ENCODE measurements at places on chromosomes 13 and 19. TPM values are rescaled to one million over a fixed set of nuclear protein-coding genes. Genes with fewer than 3 reads are reported as not detected.

The CNN1 gene
- total RNA-seq: 3.7 TPM

The FAM124A gene
- 6.1 TPM for total RNA-seq

The HIF3A gene
- total RNA-seq: 16.9 TPM

The NTN5 gene
- total RNA-seq: 0.10 TPM

The KLF1 gene
- 3.2 TPM for total RNA-seq

The MYO1F gene
- total RNA-seq: 4.5 TPM

The LRRC63 gene
- total RNA-seq: 0.61 TPM

The ZNF208 gene
- total RNA-seq: 1.8 TPM

The FCER2 gene
- 0.50 TPM for total RNA-seq

The ICAM4 gene
- 1.1 TPM for total RNA-seq

The EFNA2 gene
- total RNA-seq: 4.5 TPM

The ADM5 gene
- 0.69 TPM for total RNA-seq

The ZNF229 gene
- 12.9 TPM for total RNA-seq

The SYT5 gene
- total RNA-seq: 11.5 TPM

The ZNF575 gene
- total RNA-seq: 0.94 TPM

The RNF113B gene
- not detected for total RNA-seq

The OR7C1 gene
- 0.83 TPM for total RNA-seq

The SWSAP1 gene
- total RNA-seq: 2.6 TPM

The ZNF878 gene
- total RNA-seq: 0.59 TPM

The CLDN10 gene
- 5.2 TPM for total RNA-seq

The CRTC1 gene
- total RNA-seq: 5.6 TPM

The CASP14 gene
- not detected for total RNA-seq

The ZNF749 gene
- 18.7 TPM for total RNA-seq

The CERS1 gene
- 32.8 TPM for total RNA-seq

The ZNF43 gene
- 30.5 TPM for total RNA-seq

The ZNF230 gene
- total RNA-seq: 7.8 TPM

The DHRS12 gene
- total RNA-seq: 12.6 TPM

The ASPDH gene
- 1.6 TPM for total RNA-seq

The MUC16 gene
- under 0.01 TPM for total RNA-seq

The LAIR1 gene
- total RNA-seq: 12.3 TPM

The RXFP2 gene
- total RNA-seq: not detected

The DNAAF3 gene
- 2.2 TPM for total RNA-seq

The AKAP8L gene
- 50.2 TPM for total RNA-seq

The ADGRE1 gene
- 1.1 TPM for total RNA-seq

The PRRG2 gene
- 0.83 TPM for total RNA-seq

The TBXA2R gene
- 0.94 TPM for total RNA-seq

The ONECUT3 gene
- 0.06 TPM for total RNA-seq

The LINGO3 gene
- total RNA-seq: 2.9 TPM

The RPL28 gene
- 135 TPM for total RNA-seq

The ZNF441 gene
- total RNA-seq: 23.4 TPM

The LRFN3 gene
- total RNA-seq: 6.6 TPM

The ZNF17 gene
- 20.9 TPM for total RNA-seq

The CGB5 gene
- not detected for total RNA-seq

The ZNF724 gene
- total RNA-seq: 9.4 TPM

The TGFBR3L gene
- total RNA-seq: 0.59 TPM

The ZSCAN22 gene
- 2.3 TPM for total RNA-seq

The CATSPERD gene
- 3.6 TPM for total RNA-seq

The GCDH gene
- 22.9 TPM for total RNA-seq

The FFAR3 gene
- total RNA-seq: 0.11 TPM

The NTF4 gene
- total RNA-seq: 0.83 TPM

The PLIN3 gene
- 31.8 TPM for total RNA-seq

The FCAR gene
- not detected for total RNA-seq

The SIGLEC5 gene
- total RNA-seq: 1.6 TPM

The KRTDAP gene
- not detected for total RNA-seq

The SOX1 gene
- 0.99 TPM for total RNA-seq

The SPACA4 gene
- not detected for total RNA-seq

The ZNF99 gene
- total RNA-seq: 0.72 TPM

The LACC1 gene
- 6.2 TPM for total RNA-seq
